ENCODE measurements at places on chromosomes 6 and 20. TPM values are rescaled to one million over a fixed set of nuclear protein-coding genes. Genes with fewer than 3 reads are reported as not detected.

HDAC2 gene
- total RNA-seq, result 289 TPM

ZNF311 gene
- 0.91 TPM for total RNA-seq

SSTR4 gene
- not detected for total RNA-seq

MAP7 gene
- 101 TPM for total RNA-seq

RSPO4 gene
- total RNA-seq, result 1.4 TPM

PPP1R14C gene
- total RNA-seq, result 1.2 TPM

EYS gene
- 0.46 TPM for total RNA-seq

CCN6 gene
- not detected for total RNA-seq

SIRPD gene
- total RNA-seq, result not detected

CDH22 gene
- total RNA-seq, result 0.20 TPM

DNA sequence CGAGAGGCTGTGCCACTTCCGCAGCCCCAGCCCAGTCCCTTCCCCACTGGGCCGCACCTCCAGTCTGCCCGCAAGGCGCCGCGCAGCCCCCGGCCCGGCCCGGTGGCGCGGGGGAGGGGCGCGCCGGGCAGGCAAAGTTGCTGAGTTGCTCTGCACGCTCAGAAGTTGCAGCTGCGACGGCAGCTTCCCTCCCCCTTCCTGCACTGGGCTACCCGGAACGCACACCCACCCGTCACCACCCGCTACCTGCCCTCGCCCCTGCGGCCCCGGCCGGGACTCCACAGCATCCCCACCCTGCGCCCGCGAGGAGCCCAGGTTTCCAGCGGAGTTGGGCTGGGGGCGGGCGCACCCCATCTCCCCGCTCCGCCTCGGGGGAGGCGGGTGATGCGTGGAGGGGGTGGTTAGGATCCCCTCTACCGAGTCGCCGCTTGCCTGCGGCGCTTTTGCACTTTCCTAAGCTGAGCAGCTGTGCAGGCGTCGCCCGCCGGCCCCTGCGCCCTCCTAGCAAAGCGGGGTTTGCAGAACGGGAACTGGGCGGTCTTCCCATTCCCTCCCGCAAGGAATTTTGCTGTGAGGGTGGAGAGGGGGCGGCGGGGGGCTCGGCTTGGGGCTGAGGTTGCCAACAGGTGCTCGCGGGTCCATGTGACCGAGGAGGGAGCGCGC, 55.9 kb upstream of the RREB1 start:
- no peaks in the 10 kb centered on the region for H3K27me3 ChIP-seq
- DNase-seq, result peak; percentile 55
- H3K4me3 ChIP-seq, result peak overlapping the region; percentile 59

DNA sequence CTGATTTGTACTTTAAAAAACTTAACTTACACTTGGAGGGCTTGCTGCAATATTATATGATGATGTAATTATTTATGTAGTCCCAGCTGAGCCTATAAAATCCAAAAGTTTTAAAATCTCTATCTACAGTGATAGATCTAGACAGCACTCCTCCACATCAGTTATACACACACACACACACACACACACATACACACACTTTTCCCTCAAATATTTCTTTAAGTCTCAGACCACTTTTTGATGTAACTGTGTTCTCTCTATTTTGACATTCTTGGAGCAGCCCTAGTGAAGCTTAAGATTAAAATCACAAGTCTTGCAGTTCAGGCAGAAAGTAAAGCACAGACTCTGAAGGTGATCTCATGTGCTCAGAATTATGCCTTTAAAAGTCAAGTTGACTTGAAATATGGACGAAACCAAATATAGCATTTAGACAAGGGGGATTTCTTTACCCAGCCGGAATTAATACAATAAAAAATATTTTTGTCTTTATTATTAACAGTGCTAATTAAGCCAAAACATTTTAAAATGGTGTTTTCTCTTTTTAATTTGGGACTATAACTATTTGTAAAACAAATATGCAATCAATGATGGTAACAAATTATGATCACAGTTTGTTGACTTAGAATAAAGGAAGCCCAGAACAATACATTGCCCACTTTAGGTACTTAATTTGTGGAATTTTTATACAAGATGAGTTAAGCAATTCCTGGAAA, 63.5 kb upstream of the TMEM30A start:
- no peaks in the 10 kb centered on the region for H3K36me3 ChIP-seq
- H3K4me1 ChIP-seq, result peaks cover 33% of the 10 kb centered on the region
- no peak for DNase-seq

- H3K4me1 ChIP-seq, result peaks cover 6% of the 10 kb centered on the region
- no peaks in the 10 kb centered on the region for H3K36me3 ChIP-seq
- H3K4me3 ChIP-seq, result no peak overlapping the region
- no peak for DNase-seq
Measured at GRCh38 chr6:47091886-47092668, 49.9 kb upstream of the ADGRF1 start.

- no peaks in the 10 kb centered on the region for H3K36me3 ChIP-seq
- no peaks in the 10 kb centered on the region for H3K4me1 ChIP-seq
- DNase-seq, result no peak
- no peak overlapping the region for H3K27ac ChIP-seq
Measured at GRCh38 chr6:94144807-94145206, 725.4 kb upstream of the EPHA7 start.

- H3K27ac ChIP-seq, result no peak overlapping the region
- no peak overlapping the region for H3K4me3 ChIP-seq
- H3K4me1 ChIP-seq, result peaks cover 6% of the 10 kb centered on the region
- no peak for DNase-seq
- H3K36me3 ChIP-seq, result peaks cover 6% of the 10 kb centered on the region
Measured at GRCh38 chr20:52094693-52095092, 96.9 kb downstream of the ZFP64 start.

GRCh38 chr6:107235511-107235910, 120.2 kb upstream of the BEND3 start:
- no peak for DNase-seq
- no peak overlapping the region for H3K4me3 ChIP-seq
- peaks cover 14% of the 10 kb centered on the region for H3K36me3 ChIP-seq
- no peaks in the 10 kb centered on the region for H3K27me3 ChIP-seq

GRCh38 chr6:31874836-31875572, 3.8 kb downstream of the SLC44A4 start:
- no peak for DNase-seq
- H3K36me3 ChIP-seq, result peaks cover 5% of the 10 kb centered on the region
- peaks cover 17% of the 10 kb centered on the region for H3K4me1 ChIP-seq
- H3K4me3 ChIP-seq, result no peak overlapping the region
- no peaks in the 10 kb centered on the region for H3K27me3 ChIP-seq
- no peak overlapping the region for H3K27ac ChIP-seq

- no peak for DNase-seq
- H3K36me3 ChIP-seq, result peaks cover 16% of the 10 kb centered on the region
- H3K27me3 ChIP-seq, result peaks cover 25% of the 10 kb centered on the region
- H3K27ac ChIP-seq, result peak overlapping the region; percentile 17
Measured at GRCh38 chr6:148556410-148556809, 190.4 kb upstream of the UST start.

DNA sequence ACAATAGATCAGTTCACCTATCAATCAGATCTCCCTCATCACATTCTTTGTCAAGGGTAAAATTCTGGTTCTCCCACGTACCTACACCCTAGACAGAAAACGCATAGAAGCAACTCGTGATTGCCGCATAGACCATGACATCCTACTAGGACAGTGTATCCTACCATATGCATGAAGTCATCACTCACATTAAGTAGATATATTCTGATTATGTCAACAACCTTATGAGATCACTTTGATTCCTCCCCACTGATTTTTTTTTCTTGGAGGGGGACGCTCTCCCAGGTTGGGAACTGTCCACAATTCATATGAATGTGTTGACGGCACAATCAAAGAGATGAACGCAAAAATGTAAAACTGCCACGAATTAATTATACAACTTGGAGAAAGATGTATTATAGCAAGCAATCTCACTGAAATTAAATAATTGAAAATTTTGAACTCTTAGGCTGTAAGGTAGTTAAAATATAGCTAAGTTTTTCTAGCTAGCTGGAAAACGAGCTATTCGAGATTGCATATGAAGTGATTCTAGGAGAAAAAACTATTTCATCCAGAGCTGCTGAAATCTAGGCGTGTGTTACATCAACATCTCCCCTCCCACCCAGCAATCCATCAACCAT, 82.5 kb upstream of the CCDC28A start:
- H3K4me1 ChIP-seq, result peaks cover 8% of the 10 kb centered on the region
- no peaks in the 10 kb centered on the region for H3K36me3 ChIP-seq
- H3K27me3 ChIP-seq, result no peaks in the 10 kb centered on the region
- peak overlapping the region; percentile 93 for H3K4me3 ChIP-seq
- DNase-seq, result no peak
- H3K27ac ChIP-seq, result peak overlapping the region; percentile 95

- peaks cover 1% of the 10 kb centered on the region for H3K4me1 ChIP-seq
- no peaks in the 10 kb centered on the region for H3K36me3 ChIP-seq
- no peak overlapping the region for H3K27ac ChIP-seq
- H3K27me3 ChIP-seq, result no peaks in the 10 kb centered on the region
- DNase-seq, result no peak
Measured at GRCh38 chr6:55969526-55969925, 94.1 kb upstream of the BMP5 start.

GRCh38 chr6:107864226-107865127, 40.4 kb upstream of the SCML4 start:
- H3K4me3 ChIP-seq, result no peak overlapping the region
- no peaks in the 10 kb centered on the region for H3K27me3 ChIP-seq
- no peak for DNase-seq
- H3K27ac ChIP-seq, result no peak overlapping the region
- peaks cover 8% of the 10 kb centered on the region for H3K4me1 ChIP-seq

DNA sequence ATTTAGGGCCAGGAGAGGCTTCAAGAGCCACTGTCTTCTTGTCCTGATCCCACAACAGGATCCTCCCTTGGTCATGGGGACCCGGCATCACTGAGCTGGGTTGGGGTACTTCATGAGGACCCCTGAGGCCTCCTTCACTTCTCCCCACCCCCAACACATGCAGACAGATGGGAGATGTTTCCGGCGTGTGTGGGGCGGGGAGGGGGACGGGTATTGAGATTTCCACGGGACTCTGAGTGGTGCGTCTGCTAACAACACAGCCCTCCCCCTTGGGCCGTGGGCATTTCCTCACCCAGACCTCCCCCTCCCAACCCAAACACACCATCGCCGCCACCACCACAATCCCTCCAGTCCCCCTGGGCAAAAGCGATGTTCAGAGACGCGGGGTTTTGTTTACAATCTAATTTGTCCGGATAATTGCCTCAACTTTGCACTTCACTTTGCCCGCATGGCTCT, 906 bp upstream of the FOXP4 start:
- peak overlapping the region; percentile 48 for H3K27ac ChIP-seq
- H3K27me3 ChIP-seq, result peaks cover under 1% of the 10 kb centered on the region
- H3K4me1 ChIP-seq, result peaks cover 36% of the 10 kb centered on the region
- peak overlapping the region; percentile 84 for H3K4me3 ChIP-seq
- DNase-seq, result no peak
- H3K36me3 ChIP-seq, result peaks cover 3% of the 10 kb centered on the region

DNA sequence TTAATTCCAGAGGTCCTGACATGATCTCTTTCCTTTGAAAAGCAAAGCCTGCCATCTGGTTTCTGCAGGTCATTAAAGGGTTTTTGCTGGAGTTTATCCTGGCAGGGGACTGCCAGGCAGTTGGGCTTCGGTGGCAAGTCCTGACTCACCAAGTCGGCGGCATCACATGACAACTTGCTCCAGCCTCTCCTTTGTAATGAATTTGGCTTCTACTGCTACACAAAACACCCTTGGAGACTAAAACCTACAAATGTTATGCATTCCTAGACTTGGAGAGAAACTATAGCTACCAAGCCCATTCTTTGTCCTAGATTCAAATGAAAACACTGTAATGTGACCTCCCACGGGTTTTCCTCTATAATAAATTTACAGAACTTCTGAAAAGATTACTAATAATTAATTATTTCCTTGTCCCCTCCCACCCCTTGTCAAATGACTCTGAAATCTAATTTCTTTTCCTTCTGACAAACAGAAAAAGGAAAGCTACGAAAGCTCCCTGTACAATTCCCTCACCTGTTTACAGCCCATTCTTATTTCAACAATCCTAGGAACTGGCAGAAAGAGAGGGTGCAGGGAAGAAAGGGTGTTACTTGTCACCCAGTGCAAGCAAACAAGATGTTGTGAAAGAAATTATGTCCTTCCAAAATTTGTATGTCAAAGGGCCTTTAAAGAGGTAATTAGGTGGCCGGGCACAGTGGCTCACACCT, 62.9 kb downstream of the QRSL1 start:
- H3K36me3 ChIP-seq, result no peaks in the 10 kb centered on the region
- H3K4me3 ChIP-seq, result no peak overlapping the region
- H3K27me3 ChIP-seq, result no peaks in the 10 kb centered on the region
- peaks cover 17% of the 10 kb centered on the region for H3K4me1 ChIP-seq

GRCh38 chr20:59149678-59150504, 13.7 kb upstream of the ZNF831 start:
- no peaks in the 10 kb centered on the region for H3K4me1 ChIP-seq
- no peaks in the 10 kb centered on the region for H3K36me3 ChIP-seq
- no peak overlapping the region for H3K27ac ChIP-seq
- DNase-seq, result no peak

- H3K36me3 ChIP-seq, result no peaks in the 10 kb centered on the region
Measured at GRCh38 chr6:34389034-34389433, 3.4 kb downstream of the NUDT3 start.

DNA sequence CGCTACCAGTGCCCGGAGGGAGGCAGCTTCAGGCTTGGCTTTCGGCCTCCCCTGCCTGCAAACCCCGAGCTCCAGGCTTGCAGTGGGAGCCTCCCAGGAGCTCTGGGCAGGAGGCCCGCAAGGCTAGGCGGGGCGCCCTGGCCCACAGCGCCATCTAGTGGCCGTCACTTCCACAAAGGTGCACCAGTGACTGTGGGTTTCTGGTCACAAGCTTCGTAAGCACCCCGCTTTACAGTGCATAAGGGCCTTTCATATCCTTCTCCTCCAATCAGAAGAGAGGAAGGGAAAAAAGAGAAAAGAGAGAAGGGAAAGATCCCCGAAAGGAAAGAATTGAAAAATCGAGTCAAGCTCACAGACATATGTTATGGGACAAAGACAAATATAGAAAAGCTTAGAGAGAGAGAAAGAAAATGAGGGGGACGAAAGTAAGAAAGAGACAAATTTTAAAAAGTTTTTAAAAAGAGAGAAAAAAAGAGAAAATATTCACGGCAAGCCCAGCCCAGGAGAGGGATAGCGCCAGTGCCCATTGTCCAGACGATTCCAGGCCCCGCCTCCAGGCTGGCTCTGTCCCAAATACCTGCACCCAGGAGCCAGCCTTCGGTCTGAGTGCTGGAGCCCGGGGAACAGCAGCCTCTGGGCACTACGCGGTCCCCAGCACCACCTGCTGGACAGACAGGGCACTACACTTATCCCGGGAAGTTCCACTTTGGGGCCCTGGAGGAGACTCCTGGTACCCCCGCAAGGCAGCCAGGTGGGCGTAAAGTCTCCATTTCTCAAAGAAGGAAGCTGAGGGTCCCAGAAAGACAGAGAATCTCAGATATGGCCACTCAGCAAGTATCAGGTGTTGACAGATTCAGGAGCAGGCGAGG, 207.1 kb downstream of the PREX1 start:
- peak; percentile 94 for DNase-seq
- H3K4me3 ChIP-seq, result peak overlapping the region; percentile 68
- peak overlapping the region; percentile 85 for H3K27ac ChIP-seq
- H3K4me1 ChIP-seq, result peaks cover 3% of the 10 kb centered on the region
- H3K27me3 ChIP-seq, result peaks cover 2% of the 10 kb centered on the region
- H3K36me3 ChIP-seq, result no peaks in the 10 kb centered on the region

- no peak overlapping the region for H3K27ac ChIP-seq
- H3K4me3 ChIP-seq, result peak overlapping the region; percentile 15
- peaks cover 18% of the 10 kb centered on the region for H3K27me3 ChIP-seq
- no peaks in the 10 kb centered on the region for H3K4me1 ChIP-seq
- peak; percentile 56 for DNase-seq
Measured at GRCh38 chr6:85126485-85127167, 323.3 kb upstream of the NT5E start.

All from progenitor cell of endocrine pancreas (in vitro differentiated cells).